Activated gamma-delta T cell treated with anti-CD3 and anti-CD28 coated beads, Interleukin-2, amount 50 U/mL, for 16 hours (primary cell): ENCODE measurements at places on chromosomes 1 and 21.

DNA sequence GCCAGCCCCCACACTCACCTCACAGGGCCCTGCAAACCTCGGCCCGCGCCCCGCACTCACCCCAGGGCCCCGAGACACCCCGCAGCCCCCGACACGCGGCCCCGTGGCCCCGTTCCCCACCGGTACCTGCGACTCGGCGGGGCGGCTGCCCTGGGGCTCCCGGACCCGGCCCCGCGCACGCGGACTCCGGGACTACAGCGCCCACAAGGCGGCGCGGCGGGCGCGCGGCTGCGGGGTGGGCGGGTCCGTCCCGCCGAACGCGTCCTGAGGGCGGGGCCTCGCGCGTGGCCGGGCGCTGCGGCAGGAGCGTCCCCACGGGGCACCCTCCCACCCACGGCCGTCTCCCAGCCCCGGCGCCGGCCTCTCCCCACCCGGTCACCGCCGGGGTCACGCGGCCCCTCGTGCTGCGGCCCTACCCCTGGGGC, at the start of gene SLC19A1:
Gene SLC19A1, minus strand, starts transcription at position 199 of the 425 bp plus-strand sequence. CDS start 4,481 bp downstream, outside the sequence.
- peak; percentile 48 for DNase-seq

DNA sequence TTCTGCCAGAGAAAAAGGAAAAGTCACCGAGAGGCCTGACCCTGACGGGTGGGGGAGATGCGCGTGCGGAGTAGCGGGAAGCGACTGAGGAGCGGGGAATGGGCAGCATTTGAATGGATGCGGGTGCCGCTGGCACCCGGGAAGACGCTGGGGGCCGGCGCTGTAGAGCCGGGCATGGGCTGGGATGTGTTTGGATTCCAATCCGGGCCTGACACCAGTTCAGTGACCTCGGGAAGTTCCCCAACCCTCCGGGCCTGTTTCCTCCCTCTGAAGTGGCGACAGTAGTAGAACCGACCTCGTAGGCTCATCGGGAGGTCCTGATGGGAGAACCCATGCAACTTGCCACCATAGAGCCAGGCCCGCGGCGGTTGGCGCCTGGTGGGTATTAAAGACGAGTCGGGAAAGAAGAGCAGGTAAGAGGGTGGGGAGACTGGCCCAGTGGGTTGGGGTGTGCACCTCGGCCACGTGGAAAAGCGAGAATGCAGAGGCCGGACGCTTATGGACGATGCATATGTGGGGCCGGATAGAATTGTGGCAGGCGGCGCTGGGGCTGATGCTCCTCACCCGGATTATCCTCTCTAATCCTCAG, 642 bp upstream of the SLC16A1 start:
- peak; percentile 6 for DNase-seq

- no peak for DNase-seq
Measured at GRCh38 chr1:150056407-150056806, 11.2 kb upstream of the VPS45 start.

DNA sequence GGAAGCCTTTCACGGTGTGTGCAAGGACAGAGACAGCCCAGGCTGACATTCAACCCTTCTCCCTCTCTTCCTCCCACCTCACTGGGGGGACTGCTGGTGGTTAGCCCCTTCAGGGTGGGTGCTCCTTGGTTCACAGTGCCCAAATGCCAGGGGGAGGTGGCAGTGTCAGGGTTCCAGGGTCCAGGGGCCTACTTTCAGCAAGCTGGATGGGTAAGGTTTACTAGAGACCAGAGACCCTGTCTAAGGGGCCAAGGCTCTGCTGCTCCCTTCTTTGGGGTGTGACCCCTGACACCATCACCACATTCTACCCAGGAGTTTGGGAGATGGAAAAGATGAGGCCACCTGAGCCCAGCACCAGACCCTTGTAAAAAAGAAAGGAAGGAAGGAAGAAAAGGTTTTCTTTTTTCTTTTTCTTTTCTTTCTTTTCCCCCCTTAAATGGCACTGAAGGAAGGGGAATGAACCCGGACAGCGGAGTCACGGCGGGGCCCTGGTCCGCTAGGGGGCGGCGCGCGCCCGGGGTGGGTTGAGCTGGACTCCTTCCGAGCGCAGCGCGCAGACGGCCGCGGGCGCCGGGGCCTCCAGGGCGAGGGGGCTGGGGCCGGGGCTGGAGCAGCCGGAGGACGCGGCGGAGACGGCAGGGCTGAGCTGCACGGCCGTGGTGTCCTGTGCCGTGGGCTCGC, 18.8 kb downstream of the KNCN start:
- DNase-seq, result peak; percentile 64

DNA sequence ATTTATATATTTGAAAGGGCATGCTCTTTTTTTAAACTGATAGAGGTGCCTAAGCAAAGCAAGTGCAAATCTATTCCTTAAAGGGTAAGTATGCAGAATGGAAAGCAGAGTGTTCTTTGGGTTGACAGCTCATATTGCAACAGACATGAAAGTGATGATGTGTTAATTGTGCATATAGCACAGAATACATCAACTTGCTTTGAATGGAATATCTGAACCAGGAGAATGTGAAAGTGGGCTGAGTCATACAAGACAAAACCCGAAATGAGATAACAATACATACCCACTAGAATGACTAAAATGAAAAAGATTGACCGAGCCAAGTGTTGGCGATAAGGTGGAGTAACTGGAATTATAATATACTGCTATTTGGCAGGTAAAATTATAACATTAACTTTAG, 4.3 kb downstream of the CR1 start:
- no peak for DNase-seq

DNA sequence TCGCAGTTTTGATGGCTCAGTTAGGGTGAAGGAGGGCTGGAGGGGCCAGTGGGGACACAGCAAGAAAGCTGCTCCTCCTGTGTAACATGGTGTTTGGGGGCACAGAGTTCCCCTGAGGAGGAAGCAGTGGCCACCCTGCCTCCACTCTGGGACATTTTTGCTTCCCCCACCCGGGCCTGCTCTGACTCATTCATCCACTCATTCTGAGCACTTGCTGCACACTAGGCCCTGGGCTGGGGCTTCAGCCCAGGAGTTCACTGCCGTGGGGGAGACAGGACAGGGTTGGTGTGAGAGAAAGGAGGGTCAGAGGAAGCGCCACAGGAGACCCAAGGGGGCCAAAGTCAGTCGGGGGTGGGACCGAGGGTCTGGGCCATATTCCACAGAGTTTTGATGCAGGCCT, 41.4 kb upstream of the ACOT11 start:
- DNase-seq, result no peak

GRCh38 chr21:34800797-34801518, 132.2 kb downstream of the CLIC6 start:
- DNase-seq, result no peak

- peak; percentile 18 for DNase-seq
Measured at GRCh38 chr1:212950243-212951125, at the start of gene VASH2. VASH2 (plus strand) TSS chr1:212950541; CDS start chr1:212951543, 1,002 bp downstream.

- DNase-seq, result no peak
Measured at GRCh38 chr1:69747207-69747606, 179.5 kb downstream of the LRRC7 start.

DNA sequence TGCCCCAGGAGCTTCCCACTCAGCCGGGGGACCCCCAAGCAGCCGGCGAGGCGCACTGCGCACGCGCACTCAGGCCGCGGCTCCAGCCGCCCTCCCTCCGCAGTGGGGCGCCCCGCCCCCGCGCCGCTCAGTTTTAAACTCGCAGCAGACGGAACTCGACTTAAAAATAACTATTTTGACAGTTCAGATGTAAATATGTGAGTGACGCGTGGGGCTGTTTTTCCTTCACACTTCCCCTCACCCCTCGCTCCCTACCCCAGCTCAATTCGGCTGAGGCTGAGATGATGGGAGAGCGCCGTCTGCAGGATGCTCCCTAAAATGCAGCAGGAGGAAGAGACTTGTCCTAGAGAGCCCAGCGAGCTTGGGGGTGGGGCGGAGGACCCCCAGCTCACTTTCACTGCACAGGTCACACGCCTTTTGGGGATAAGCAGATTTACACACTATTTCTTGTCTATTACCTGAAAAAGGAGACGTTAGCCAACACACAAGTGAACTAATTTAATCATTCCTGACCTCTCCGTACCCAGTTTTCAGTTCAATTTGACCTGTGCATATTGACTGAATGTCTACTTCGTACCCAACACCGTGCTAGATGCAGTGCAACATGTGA, 8.9 kb upstream of the LEMD1 start:
- peak; percentile 30 for DNase-seq

DNA sequence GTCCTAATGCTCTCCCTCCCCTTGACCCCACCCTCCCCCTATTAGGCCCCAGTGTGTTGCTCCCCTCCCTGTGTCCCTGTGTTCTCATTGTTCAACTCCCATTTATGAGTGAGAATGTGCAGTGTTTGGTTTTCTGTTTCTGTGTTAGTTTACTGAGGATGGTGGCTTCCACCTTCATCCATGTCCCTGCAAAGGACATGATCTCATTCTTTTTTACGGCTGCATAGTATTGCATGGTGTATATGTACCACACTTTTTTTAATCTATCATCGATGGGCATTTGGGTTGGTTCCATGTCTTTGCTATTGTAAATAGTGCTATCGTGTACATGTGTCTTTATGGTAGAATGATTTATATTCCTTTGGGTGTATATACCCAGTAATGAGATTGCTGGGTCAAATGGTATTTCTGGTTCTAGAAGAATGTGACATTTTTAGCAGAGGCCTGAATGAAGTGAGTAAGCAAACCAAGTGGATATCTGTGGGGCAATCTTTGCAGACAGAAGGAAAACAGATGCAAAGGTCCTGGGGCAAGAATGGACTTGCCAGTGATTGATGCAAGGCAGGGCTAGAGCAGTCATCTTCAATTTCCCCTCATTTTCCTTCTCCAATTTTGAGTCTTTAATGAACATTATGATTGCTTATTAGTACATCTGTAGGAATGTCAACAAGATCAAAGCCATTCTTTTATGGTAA, 50.2 kb downstream of the UBE4B start:
- no peak for DNase-seq

DNA sequence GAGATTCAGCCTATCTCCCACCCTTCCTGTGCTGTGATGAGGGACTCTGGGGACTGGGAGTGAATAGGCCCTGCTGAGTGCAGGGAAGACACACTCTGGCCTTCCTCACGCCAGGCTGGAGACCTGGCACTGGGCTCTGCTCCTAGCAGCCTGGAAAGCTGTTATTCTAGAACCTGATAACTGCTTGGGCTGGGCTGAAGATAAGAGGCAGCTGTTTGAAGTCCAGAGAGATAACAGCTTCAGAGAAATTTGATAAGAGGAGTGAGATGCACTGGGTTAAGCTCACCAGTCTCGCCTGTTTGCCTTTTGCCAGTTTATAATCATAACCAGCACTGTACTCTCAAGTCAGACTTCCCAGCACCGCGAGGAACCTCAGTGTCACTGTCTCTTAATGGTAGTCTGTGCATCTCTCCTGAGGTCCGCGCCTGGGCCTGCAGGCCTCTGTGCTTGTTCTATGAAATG, 46.6 kb upstream of the GPR37L1 start:
- DNase-seq, result no peak

GRCh38 chr1:77605246-77606026, 77.0 kb downstream of the ZZZ3 start:
- no peak for DNase-seq

- no peak for DNase-seq
Measured at GRCh38 chr1:225565847-225566246, 87.1 kb downstream of the ENAH start.

DNA sequence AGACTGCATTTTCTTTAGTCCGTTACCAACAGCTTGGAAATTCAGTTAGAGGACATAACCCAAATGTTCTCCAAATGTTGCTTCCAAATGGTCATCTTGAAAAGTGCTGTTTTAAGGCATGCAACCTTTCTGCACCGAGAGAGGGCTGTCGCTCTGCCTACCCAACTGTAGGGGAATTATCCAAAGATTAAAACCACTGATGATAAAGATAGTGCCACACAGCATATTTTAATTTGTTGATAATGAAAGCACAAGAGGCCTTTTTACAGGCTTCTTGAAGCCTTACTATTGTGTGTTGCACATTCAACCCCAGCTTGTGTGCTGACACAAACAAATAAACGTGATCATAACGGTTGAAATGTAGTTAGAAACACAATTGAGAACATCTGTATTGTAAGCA, 121.5 kb downstream of the LMO4 start:
- DNase-seq, result no peak

GRCh38 chr1:212039622-212040021, 4.1 kb downstream of the DTL start:
- no peak for DNase-seq

DNA sequence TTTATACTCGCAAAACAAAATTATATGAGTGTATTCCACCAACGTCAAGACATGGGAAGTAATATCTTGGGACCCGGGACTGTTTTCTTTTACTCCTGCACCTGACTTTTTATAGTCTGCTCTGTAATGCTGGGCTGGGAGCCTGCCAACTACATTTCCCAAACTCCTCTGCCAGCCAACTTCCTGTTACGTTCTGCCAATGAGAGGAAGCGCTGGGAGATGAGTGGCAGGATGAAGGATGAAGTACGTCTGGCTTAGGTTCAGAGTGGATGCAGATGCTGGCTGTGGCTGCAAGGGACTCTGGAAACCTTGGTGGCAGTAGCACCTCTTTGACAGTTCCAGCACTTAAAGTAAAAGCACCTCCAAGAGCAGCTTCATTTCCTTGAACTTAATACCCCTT, 59.6 kb downstream of the USP24 start:
- no peak for DNase-seq

DNA sequence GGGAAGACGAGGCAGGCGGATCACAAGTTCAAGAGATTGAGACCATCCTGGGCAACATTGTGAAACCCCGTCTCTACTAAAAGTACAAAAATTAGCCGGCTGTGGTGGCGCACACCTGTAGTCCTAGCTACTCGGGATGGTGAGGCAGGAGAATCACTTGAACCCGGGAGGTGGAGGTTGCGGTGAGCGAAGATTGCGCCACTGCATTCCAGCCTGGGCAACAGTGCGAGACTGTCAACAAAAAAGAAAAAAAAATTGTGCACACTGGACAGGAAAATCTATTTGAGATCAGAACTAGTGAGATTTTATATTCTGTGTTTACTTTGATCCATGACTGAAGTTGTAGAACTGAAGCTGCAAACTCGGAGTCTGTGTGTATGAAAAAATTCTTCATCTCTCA, 40.2 kb downstream of the SNRPE start:
- no peak for DNase-seq

GRCh38 chr1:234602334-234603220, 7.4 kb downstream of the IRF2BP2 start:
- DNase-seq, result no peak

- no peak for DNase-seq
Measured at GRCh38 chr1:41449326-41449921, 35.1 kb downstream of the EDN2 start.

DNA sequence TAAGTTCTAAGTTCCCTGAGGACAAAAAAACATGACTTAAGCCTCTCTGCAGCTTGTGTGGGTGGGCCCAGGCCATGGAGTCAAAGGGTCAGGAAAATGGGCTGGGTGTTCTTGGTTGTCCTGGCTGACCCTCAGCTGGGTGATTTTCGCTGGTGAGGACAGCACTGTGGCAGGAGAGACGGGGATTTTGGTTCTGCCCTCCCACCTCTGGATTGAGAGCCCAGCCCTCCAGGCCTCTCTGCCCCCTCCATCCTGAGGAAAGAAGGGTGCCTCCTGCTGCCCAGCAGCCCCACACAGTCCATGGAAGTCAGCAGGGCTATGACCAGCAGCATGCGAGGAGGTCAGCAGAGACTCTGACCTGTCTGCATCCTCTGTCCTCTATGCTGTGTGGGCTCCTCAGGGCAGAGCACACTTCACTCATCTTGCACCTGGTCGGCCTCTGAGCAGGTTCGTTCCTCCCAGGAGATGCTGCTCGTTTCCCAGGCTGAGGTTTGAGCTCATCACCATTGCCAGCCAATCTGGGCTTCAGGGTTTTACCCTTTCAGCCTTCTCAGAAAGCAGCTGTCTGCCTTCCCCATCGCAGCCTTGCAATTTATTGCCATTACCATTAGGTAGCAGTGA, 26.5 kb downstream of the PHGDH start:
- no peak for DNase-seq
